Eye (tissue), 1 donor: ENCODE measurements at places on chromosomes 5 and 9.

DNA sequence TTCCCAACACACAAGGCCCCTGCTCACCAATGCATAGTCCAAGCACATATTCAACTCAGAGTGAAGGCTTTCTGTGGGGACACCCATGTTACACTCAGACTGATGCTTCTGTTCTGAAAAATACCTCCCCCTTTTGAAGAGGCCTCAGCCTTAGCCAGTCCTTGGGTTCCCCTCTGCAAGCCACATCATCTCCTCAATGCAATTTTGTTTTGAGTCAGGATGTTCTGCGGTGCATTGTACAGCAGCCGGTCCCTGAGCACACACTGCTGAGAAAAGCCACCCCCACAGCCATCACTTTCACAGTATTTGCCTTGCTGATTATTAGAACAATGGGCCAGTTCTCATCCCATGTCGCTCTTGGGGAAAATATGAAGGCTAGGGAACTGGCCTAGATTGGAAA is 241.2 kb downstream of the FAM114A2 start:
- DNase-seq, result no peak

DNA sequence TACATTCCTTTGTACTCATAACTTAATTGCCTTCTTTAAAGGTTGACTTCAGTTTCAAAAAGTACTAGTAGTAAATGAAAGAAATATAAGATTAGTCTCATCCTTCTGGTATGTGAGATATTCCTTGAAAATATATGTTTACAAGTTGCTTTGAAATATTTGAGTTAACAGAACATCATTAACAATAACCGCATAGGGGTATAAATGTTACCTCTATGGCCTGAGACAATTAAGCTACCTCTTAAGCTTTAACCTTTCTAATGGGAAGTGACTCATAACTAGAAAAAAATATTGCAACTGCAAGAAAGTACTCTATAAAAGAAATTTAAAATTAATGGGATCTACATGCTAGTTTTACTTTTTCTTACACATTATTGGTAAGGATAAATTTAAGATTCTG is 399.0 kb downstream of the CDH10 start:
- no peak for DNase-seq

GRCh38 chr9:99848447-99848846 is 26.8 kb downstream of the NR4A3 start:
- DNase-seq, result no peak

GRCh38 chr9:5336688-5337087 is 3.0 kb downstream of the RLN1 start:
- no peak for DNase-seq
